T-cell (primary cell): ENCODE measurements at places on chromosomes 4 and X. TPM values are rescaled to one million over a fixed set of nuclear protein-coding genes. Genes with fewer than 3 reads are reported as not detected.

GRCh38 chrX:39398215-39398962, 597.1 kb downstream of the MID1IP1 start:
- no peak for DNase-seq

CFAP47 gene
- not detected for total RNA-seq

PHOX2B gene
- total RNA-seq, result not detected

DNA sequence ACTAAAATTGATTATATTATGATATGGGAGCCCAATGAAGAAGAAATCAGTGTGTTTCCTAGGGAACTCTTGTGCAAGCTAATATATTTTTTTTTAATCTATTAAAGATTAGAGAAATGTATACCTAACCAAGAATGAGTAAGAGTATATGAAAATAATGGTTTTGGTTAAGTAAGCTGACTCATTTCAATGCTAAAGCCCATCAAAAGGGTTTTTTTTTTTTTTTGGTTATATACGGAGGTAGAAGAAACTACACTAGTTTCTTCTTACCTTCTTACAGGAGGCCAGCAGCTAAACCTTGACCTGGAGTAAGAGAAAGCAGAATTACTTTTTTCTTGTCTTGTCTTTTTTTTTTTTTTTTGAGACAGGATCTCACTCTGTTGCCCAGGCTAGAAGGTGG, 27.5 kb downstream of the RUFY3 start:
- no peak for DNase-seq

RAB41 gene
- total RNA-seq, result not detected

DNA sequence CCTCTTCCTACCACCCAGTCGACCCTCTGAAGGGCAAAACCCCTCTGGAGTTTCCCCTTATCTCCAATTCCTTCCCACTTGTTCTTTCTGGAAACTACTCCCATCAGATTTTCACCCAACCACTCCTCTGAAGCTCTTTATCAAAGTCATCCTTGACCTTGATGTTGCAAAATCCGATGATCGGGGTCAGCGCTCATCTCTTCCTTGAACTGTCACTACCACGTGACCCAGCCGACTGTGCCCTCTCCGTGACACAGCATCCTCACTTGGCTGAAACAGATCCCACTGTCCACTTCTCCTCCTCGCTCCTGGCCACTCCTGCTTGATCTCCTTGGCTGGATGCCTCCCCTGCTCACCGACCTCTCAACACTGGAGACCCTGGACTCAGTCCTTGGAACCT, 1.1 kb downstream of the CFAP99 start:
- no peak for DNase-seq

DNA sequence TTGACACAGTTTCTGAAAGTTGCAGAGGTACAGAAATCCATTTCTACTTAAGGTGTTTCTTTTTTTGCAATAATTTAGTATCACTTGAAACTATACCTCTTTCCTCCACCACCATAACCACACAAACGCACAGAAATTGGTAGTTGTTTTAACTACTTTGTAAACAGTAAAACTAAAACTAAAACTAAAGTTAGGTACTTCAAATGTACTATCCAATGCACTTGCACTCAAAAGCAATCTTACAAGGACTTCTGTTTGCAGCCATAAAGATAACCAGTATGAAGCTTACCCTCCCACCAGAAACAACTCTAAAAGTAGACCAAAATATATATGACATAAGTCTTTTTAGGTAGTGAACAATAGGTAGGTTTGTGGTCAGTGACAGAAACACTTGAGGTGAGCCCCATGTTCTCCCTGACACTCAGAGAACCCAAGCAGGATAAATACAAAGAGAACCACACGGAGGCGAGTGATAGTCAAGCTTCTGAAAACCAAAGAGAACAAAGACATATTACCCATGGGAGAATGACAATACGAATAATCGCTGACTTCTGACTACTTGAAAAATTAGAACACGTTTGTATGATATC, 72.2 kb upstream of the VBP1 start:
- no peak for DNase-seq

- no peak for DNase-seq
Observed at GRCh38 chr4:110797486-110797885, 174.6 kb upstream of the PITX2 start.

GRCh38 chr4:94359838-94360237, 17.2 kb upstream of the HPGDS start:
- DNase-seq, result no peak

TLR10 gene
- total RNA-seq, result 0.85 TPM

GRCh38 chrX:154096140-154097002, 1.1 kb downstream of the MECP2 start:
- DNase-seq, result no peak

DNA sequence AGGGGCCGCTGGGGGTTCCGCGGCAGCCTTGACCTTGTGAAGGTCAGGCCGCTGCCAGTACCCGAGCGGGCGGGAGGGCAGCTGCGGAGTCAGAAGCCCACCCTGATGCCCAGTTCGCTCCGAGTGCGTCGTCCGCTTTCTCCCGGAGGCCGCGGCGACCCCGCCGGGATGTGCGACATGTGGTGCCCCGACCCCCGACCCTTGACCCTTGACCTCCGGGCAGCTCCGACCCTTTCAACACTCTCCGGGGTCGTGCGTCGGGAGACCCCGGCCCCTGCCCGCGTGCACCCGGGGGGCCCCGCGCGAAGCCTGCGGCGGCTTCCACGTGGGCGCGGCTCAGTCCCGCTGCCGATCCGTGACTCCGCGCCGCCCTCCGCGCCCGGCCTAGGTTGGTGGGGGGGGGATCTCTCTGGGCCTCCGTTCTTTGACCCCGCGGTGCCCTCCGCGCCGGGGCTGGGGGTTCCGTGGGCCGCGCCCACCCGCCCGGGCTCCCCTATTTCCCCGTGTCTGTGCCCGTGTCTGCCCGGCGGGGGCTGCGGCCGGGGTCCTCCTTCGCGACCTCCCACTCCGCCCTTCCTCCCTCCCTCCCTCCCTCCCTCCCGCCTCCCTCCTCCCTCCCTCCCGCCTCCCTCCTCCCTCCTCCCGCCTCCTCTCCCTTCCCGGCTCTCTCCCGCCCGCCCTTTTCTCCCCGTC, 609 bp upstream of the SLC25A6 start:
- no peak for DNase-seq

GRCh38 chr4:183445097-183445428, 627 bp downstream of the CDKN2AIP start:
- DNase-seq, result no peak

ODAPH gene
- total RNA-seq, result not detected

DNA sequence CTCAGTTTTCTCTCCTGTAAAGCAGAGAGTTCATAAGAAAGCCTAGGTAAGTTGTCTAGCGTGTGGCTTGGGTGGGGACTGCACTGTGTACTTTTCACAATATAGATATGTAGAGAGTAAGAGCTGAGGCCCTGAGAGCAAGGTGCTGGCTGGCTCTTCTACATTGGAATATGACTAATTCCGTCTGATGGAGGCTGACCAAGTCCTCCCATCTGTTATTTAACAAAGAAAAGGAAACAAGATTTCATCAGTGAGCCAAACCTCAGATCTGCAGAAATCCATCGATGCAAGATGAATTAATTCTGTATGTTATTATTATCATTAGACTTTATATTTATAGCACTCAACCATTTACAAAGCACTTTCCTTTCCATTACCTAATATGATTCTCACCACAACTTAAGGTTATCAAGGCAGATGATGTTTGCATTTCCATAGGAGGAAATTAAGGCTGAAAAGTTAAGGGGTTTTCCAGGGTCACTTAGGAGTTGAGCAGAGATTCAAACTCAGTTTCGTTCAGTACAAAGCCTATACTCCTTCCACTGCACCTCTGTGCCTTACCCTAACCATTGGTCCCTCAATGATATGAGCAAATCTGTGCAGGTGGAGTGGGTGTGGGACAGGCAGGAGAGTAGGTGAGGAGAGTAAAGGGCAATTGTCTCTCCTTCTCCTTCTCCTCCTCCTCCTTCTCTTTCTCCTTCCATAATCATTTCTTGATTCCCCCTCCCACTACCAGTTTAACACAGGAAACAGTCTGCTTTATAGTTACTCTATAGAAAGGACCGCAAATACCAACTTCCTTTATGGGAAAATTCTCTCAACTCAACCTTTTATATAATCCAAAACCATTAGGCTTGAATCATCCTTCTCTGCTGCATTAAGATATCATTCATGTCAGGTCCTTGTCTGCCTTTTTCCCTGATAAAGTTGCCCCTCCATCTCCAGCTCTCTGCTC, 27.6 kb upstream of the SRD5A3 start:
- no peak for DNase-seq

DNA sequence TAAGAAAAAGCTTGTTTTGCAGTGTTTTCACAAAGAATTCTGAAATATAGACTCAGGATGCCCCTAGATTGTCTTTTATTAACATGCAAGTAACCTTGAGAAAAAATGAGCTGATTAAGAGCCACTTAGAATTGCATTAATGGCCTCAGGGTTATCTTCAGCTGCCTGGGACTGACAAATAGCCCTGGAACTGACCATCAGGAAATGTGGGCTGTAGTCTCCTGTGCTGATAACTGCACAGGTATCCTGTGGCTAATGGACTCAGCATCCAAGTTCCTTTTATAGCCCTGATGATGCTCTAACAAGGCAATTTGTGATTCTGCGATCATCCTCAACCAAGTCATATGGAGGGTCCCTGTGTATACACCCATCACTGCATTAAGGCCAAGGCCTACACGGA, 17.0 kb downstream of the CA5B start:
- DNase-seq, result no peak

SUV39H1 gene
- total RNA-seq, result 11.5 TPM

DNA sequence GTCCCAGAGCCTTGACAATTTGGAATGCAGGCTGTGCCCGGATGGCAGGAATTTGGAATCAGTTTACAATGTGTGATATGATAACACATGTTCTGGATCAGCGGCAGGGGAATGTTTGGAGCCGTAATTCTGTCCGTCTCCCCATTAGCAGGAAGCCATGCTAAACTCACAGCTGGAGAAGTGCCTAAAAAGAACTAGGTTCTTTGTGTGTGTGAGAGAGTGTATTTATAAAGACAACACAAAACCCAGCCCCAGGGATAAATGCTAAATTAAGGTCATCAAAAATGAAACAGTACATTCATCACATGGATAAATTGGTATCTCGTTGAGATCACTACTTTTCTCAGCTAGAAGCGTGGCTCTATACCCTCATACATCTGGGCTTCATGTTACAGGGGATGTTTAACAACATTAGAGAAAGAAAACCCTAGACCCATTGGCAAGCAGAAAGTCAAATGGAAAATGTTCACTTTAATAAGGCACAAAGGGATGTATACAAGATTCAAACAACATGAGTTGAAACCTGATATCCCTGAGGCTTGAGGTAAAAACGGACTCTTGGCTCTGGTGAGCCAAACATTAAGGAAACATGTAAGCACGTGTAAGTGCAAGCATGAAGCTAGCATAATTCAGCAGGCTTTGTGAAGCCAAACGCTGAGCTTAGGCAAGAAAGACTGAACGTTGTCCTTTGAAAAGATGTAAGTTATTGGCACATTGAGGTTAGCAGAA, 18.0 kb upstream of the TMEM131L start:
- no peak for DNase-seq

DNA sequence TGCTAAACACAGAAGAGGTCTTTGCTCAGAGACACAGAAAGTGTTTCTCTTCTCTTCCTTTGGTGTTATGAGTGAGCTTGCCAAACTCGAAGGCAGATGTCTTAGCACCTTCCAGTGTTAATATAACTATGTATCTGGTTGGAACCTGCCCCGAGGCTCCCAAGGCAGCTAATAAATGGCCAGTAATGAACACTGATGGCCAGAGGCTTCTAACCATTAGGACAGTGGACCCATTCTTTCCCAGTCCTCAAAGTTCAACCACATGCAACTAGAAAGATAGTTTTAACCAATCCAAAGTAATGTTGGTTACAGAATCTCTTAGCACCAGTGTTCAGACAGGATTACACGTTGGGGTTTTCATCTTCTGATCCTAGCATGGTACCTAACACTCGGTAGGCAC, 42.7 kb upstream of the JADE1 start:
- DNase-seq, result no peak

DNA sequence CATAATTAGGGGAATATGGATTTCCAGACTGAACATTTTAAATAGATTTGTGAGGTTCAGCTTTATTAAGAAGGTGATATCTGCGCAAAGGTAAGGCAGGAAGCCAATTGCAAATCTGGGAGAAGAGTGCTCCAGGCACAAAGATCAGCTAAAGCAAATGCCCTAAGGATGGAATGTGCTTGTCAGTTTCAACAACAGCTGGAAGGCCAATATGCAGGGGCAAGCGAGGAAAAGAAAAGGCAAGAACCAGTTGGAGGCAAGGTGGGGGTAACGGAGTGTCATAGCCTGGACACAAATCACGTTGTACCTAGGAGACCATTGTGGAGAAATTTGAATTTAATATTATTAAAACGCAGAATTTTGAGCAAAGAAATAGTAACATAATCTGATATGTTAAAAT, 1710.3 kb upstream of the PCDH7 start:
- no peak for DNase-seq

BRS3 gene
- total RNA-seq, result not detected

CC2D2A gene
- total RNA-seq, result 0.53 TPM

DNA sequence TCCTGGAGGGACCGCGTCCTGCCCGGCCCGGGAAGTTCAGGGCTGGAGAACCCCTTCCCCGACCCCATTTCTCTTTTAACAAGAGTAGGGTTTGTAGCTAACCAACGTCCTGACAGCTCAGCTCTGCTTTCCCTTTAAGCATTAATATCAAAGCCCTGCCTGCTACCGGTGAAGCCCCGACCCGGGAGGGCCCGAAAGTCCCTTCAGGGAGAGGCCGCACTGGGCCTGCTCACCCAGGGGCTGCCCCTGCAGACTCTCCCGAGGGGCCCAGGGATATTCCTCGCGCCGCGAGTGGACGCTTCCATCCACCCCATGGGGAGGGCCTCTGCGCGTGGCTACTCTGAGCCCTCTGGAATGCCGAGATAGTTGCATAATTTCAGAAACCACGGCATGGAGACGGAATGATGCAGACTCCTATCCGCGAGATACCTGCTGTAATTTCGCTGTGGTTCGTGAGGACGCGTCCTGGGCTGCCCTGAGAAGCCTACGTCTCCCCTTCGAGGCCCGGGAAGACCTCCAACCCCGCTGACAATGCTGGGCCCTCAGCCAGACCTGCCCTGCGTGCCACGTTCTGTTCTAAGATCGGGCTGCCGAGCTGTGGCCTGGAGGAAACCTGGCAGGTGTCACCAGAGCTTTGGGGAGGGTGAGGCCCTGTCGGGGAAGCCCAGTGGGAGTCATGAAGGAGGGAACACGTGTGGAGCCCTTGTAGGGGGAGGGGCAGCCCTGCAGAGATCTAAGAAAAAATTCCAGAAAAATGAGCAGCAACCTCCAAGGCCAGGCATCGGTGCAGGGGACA, 999 bp upstream of the CTBP1 start:
- peak; percentile 25 for DNase-seq

GRCh38 chr4:98448908-98449307, 187.7 kb downstream of the RAP1GDS1 start:
- no peak for DNase-seq

TMEM131L gene
- 68.3 TPM for total RNA-seq

CFI gene
- 0.55 TPM for total RNA-seq

CYBB gene
- total RNA-seq, result 5.0 TPM

DNA sequence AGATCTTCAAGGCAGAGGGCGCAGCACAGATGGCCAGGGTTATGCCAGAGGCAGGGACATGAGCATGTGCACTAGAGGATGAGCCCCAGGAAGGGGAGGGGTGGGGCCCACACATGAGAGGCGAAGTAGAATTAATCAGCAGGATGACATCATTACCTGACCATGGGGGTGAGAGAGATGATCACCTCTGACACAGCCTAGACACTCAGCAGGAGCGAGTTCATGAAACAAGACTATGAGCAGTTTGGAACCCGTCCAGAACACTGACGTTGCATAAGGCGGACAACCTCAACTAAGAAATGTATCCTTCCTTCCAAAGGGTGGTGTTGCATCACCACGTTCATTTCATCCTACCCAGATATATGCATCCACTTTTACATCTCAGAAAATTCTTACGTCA, 446.7 kb upstream of the TENM3 start:
- DNase-seq, result no peak

- no peak for DNase-seq
Observed at GRCh38 chr4:8308856-8309771, 39.6 kb downstream of the HTRA3 start.
